ENCODE measurements at places on chromosomes 2 and 18. TPM values are rescaled to one million over a fixed set of nuclear protein-coding genes. Genes with fewer than 3 reads are reported as not detected.

Gene SGPP2
- total RNA-seq: not detected

Gene EIF2AK3
- 16.9 TPM for total RNA-seq

Gene CKAP2L
- total RNA-seq: 16.8 TPM

Gene MYO5B
- total RNA-seq: under 0.01 TPM

Gene CXCR4
- total RNA-seq: not detected

Gene EGR4
- not detected for total RNA-seq

Gene CCDC178
- total RNA-seq: not detected

Gene GRHL1
- total RNA-seq: 1.1 TPM

Gene FBXO36
- total RNA-seq: 3.3 TPM

Gene WDR7
- total RNA-seq: 28.0 TPM

Gene AQP12B
- not detected for total RNA-seq

Gene KRTCAP3
- total RNA-seq: not detected

Gene ABCG5
- total RNA-seq: not detected

Gene FSIP2
- 0.37 TPM for total RNA-seq

Gene LIMS3
- 0.20 TPM for total RNA-seq

Gene ZNF892
- 4.4 TPM for total RNA-seq

Gene SCYGR4
- not detected for total RNA-seq

Gene ABCG8
- not detected for total RNA-seq

Gene CENPA
- total RNA-seq: 16.0 TPM

Gene POTEC
- not detected for total RNA-seq

Gene CCDC102B
- 7.3 TPM for total RNA-seq

Gene DAPL1
- total RNA-seq: not detected

Gene ELAC1
- 6.6 TPM for total RNA-seq

Gene SALL3
- total RNA-seq: not detected

Gene CSRNP3
- 0.73 TPM for total RNA-seq

Gene PASK
- 2.9 TPM for total RNA-seq

Gene GPAT2
- total RNA-seq: 21.7 TPM

Gene INPP5D
- 0.39 TPM for total RNA-seq

Gene NT5DC4
- not detected for total RNA-seq

Gene RESP18
- not detected for total RNA-seq

Gene ZAP70
- not detected for total RNA-seq

Gene UPP2
- total RNA-seq: not detected

Gene ARHGAP15
- total RNA-seq: not detected

Gene CPS1
- total RNA-seq: 15.4 TPM

Gene BMP10
- not detected for total RNA-seq

Gene TCF23
- not detected for total RNA-seq

Gene MAP3K19
- total RNA-seq: not detected
